Stimulated activated effector memory CD8-positive, alpha-beta T cell treated with anti-CD3 and anti-CD28 coated beads, Interleukin-12 subunit alpha, Interleukin-12 subunit beta, amount 100 ng/mL, for 72 hours (primary cell): ENCODE measurements at places on chromosomes 13 and 19.

DNA sequence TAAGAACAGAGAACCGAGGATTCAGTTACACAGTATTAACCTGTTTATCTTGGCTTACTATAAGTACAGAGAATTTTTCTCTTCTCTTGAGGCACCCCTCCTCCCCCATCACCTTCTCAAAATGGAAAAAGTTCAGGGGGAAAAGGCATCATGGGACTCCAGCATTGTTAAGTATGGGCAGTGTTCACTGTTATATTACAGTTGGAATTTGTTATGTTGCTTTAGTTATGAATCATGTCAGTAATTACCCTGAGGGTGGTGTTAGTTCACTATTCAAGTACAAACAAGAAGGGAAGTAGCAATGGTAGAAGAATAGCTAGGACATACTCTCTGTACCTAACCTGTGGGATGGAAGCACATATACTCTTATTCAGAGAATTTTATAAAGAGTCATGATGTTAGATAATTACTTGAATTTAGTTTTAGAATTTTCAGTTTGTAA lies 12.0 kb downstream of the LPAR6 start:
- DNase-seq = no peak

DNA sequence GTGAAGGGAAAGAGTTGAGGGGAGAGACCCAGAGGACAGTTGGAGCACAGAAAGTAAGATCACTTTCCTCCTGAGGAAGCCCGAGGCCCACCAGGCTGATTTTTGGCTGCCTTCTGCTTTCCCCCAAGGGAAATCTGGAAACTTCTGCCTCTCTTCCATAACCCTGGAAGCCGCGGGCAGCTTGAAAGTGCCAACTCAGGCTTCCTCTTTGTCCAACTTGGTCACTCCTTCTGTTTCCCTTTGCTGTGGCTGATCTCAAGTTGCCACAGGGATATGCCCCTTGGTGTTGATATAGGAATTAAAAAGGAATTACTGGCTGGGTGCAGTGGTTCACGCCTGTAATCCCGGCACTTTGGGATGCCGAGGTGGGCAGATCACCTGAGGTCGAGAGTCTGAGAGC lies 5.7 kb upstream of the CD70 start:
- no peak for DNase-seq

- DNase-seq = no peak
Measured at GRCh38 chr13:76383676-76384461, 502.3 kb downstream of the KCTD12 start.

DNA sequence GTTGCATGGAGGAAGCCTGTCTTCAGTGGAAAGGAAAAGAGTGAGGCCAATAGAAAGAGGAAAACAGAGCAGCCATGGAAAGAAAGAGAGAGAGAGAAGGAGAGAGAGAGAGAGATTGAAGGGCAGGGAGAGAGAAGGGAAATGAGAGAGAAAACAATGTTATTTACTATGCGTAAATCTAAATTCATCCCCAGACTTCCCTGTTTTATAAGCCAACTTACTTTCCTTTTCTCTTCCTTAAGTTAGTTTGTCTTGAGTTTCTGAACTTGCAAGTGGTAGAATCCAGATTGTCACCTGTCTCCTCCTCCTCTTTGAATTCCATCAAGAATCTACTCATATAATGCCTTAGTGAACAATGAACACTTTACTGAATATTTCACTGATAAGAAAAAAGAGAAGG lies 16.8 kb upstream of the RCBTB2 start:
- DNase-seq = no peak
